ENCODE measurements at places on chromosomes 16 and 17. TPM values are rescaled to one million over a fixed set of nuclear protein-coding genes. Genes with fewer than 3 reads are reported as not detected.

DNA sequence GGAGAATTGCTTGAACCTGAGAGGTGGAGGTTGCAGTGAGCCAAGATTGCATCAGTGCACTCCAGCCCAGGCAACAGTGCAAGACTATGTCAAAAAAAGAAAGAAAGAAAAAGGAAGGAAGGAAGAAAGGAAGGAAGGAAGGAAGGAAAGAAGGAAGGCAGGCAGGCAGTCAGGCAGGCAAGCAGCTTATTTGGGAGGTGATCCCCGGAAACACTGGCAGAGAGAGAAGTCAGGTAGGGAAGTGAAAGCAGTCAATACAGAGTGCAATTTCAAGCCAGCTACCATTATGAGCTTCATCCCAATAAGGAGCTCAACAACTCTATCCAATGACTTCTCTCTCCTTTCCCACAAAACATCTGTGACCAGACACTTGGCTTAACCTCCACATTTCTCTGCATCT is 83.0 kb upstream of the TBC1D3K start:
- H3K4me3 ChIP-seq = no peak overlapping the region
- H3K36me3 ChIP-seq = no peaks in the 10 kb centered on the region
- no peak for DNase-seq
- peaks cover 2% of the 10 kb centered on the region for H3K4me1 ChIP-seq

DNA sequence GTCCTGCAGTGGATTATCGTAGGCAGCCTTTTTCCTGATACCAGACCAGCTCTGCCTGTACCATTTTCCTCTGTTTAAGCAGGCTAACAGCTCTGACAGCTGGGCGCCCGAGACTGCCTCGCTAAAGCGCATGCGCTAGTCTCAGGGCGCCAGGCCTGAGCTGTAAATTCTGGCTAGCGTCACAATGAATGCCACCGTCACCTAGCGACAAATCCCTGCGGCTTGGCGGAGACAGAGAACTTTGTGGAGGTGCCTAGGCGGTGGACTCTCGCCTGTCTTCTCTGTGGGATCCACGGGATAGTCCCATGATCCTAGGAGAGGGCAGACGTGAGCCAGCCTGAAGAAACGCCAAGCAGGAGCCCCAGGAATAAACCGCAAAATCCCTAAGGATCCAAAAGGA is 573.9 kb downstream of the KCNJ18 start:
- no peak for DNase-seq
- H3K27me3 ChIP-seq = no peaks in the 10 kb centered on the region
- H3K27ac ChIP-seq = no peak overlapping the region
- no peaks in the 10 kb centered on the region for H3K36me3 ChIP-seq

GRCh38 chr17:4492721-4493561 is 5.7 kb upstream of the SPNS2 start:
- H3K27ac ChIP-seq = no peak overlapping the region
- no peaks in the 10 kb centered on the region for H3K36me3 ChIP-seq
- H3K4me3 ChIP-seq = no peak overlapping the region

DNA sequence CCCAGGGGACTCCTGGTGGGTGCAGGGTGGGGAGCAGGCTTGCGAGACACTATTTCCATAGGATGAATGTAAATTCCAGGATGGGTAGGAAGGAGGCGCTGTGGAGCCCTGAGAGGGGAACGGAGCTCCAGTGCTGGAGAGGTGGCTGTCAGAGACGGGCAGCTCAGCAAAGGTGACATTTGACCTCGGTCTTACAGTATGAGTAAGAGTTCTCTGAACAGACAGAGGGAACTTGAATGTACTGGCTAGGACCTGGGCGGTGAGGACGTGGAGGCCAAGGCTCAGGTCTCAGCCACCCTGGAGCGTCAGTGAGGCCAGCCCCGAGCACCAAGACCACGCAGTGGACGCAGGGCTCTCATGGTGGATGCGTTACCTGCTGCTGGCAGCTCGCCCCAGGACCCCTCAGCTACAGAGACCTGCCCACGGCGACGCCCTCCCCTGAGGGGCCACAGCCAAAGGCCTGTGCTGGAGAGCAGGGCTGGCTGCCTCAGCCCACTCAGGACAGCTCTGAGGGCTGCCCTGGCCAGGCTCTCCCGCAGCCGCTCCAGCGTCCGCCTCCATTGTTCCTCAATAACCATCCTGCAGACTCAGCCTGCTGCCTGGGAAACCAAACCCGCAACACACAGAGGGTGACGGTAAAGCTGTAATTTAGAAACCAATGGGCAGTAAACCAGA is 65.9 kb upstream of the TNRC6C start:
- peaks cover 11% of the 10 kb centered on the region for H3K4me1 ChIP-seq
- H3K27me3 ChIP-seq = peaks cover 34% of the 10 kb centered on the region
- DNase-seq = no peak
- no peak overlapping the region for H3K27ac ChIP-seq

Gene CHP2
- total RNA-seq = not detected

Gene OTOP2
- total RNA-seq = not detected

Gene PPP1R1B
- not detected for total RNA-seq

Gene ICAM2
- total RNA-seq = 62.2 TPM

Measured in activated CD4-positive, alpha-beta T cell treated with anti-CD3 and anti-CD28 coated beads, Interleukin-2, amount 10 ng/mL, durations not matched to agents 24 days and 14 days (primary cell).